SK-MEL-5 (cell line): ENCODE measurements at places on chromosomes 16 and 17. TPM values are rescaled to one million over a fixed set of nuclear protein-coding genes. Genes with fewer than 3 reads are reported as not detected.

GRCh38 chr16:70512456-70512855, 10.9 kb downstream of the COG4 start:
- no peak for DNase-seq

Gene ITGB4
- total RNA-seq, result 0.05 TPM in 1 of 2 replicates, not detected in the other

Gene CPHXL2
- total RNA-seq, result not detected in 2 replicates

GRCh38 chr17:50209472-50210239, 8.2 kb upstream of the COL1A1 start:
- no peak for DNase-seq

- peak; percentile 23 for DNase-seq
Measured at GRCh38 chr17:73801455-73802100, 157.3 kb upstream of the SDK2 start.
